ENCODE measurements at places on chromosomes 12 and 14.

GRCh38 chr12:1273051-1273450 is 282.0 kb downstream of the ERC1 start:
- no peak for DNase-seq

DNA sequence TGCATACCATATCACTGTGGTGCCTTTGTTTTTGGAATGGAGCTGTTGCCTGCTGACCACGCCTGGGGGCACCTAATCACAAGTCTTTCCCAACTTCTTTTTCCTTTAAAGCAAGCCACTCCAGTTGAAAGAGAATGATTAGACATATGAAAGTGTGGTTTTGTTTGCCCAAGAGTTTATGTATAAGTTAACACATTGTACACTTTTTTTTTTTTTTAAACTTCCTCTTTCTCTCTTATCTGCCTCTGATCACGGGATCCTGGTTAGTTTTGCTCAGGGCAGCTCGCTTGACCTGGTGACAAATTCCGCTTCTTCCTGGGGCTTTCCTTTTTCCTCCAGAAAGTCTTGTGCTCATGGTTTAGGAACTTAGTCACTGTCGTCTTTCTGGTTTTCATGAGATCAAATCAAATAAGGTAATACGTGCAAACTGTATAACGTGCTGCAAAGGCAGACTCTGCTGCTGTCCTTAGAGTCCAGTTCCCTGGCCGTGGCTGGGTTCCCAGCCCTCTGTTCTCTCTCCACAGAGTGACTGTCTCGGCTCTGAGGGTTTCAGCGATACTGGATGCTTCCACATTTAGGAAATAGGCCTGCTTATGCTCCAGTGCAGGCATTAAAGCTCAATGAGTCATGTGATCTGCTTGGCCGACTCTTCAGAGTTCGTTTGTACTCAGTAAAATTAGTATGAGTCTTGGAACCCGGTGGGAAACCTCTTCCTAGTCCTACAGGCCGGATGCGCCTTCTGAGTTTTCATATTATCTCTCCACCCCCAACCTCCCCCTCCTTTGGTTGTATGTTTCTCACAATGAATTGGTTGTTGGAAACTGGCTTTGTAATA is 15.2 kb downstream of the RASSF3 start:
- no peak for DNase-seq

- DNase-seq = no peak
Observed at GRCh38 chr14:72097173-72097783, 165.0 kb downstream of the RGS6 start.

GRCh38 chr12:7361265-7361664 is 57.4 kb downstream of the ACSM4 start:
- no peak for DNase-seq

DNA sequence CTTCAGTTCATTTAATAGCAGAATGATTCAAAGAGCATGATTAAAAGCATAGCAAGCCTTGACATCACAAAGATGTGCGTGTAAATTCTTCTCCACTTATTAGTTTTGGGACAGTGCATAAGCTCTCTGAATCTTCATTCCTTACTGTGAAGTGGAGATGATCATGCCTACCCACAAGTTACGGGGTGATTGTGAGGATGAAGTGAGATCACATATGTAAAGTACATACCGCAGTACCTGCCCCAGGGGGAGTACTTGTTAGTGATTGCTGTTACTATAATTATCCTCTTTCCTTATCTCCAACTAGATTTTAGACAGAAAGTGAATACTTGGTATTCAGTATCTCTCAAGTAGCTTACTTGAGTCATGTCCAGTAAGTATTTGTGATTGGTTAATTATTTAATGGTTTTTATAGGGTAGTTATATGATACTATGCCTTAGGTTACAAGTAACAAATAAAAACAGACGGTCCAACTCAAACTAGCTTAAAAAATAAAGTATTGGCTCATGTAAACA is 6.0 kb downstream of the RAD9B start:
- DNase-seq = no peak

DNA sequence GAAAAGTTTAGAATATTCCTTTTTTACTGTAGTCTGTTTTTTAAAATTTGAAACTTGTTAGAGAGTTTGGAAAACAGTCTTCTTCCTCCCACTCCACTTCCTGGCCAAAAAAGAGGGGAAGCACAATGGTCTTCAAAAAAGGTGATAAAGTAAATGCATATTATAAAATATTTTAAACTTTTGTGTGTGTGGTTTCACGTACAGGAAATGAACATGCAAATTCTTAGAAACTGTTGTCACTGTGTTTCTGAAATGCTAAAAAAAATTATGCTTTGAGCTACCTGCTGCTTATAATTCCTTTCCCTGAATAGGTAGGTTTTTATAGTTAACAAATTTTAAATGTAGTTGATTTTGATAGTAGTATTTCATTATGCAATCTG is 2.9 kb downstream of the FGFR1OP2 start:
- no peak for DNase-seq

DNA sequence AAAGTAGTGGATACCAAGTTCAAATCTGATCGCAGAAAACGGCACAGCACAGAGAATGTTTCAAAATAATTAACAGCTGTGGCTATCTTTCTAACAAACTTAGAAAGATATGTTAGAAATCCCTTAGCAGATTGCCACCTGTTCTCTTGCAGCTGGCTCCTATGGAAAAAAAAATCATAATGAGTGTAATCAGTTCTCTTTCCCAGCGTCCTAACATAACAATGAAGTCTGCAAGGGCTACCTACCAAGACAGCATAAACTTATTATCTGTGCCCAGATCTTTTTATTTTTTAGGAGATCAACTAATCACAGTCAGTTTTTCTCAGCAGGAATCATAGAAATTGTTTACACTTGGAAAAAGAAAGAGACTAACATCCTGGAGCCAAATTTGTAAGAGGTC is 358.6 kb upstream of the FOXG1 start:
- DNase-seq = no peak

DNA sequence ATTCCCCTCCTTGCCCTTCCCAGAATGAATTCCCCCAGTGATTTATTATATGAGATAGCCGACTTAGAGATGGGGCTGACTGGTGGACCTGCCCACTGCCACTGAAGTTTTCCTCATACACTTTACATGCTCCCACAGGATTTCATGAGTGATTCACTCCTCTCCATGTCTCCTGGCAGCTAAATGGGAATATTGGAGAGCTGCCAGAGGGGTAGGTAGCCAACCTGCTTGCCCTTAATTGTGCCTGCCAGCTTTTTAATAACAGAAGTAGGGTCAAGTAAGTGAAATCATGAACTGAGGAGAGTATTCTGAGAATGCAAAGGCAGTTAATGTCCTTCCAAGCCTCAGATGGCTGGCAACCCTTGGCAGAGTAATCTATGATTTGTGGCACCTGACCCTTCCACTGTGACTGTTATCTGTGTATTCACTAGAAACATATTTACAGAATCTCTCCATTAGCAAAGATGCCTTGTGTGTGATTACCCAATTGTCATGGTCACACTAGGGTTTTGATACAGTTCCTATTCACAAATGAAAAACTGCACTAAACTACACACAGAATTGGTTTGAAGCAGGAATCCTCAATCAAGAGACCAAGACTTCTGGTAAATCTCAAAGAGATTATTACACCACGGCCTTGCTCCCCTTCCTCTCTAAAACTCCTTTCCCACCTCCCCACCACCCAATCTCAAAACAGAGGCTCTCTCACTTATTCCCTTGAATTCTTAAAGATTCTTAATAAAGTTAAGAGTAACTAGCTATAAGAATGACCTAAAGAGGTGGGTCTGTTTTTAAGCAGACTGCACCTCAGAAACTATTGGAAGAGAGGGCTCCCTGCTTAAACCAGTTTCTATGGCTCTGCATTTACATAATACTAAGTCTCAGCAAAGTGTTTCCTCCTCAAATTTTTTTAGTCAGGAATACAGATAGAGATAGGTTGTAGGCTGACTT is 17.2 kb downstream of the NKX2-1 start:
- DNase-seq = no peak

DNA sequence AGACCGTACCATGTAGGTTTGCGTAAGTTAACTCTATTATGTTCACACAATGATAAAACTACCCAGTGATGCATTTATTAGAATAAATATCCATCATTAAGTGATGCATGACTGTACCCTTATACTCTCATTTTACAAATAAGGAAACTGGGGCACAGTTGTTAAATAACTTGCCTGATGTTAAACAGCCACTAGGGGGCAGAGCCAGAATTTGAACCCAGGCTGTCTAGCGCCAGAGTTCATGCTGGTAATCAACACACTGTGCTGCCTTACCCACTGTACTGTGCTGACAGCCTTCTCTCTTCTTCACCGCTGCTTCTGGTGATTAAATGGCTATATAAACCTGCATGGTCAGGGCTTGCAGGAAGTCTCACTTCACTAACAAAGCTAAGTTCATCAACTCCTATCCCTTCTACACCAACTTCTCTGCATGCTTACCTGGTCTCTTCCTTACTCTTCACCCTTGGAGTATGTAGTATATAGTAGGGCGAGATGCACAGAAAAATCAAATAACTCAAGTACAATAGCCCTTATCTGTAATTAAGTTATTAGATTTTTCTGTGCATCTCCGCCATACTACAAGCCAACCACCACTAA is 43.6 kb upstream of the APPL2 start:
- DNase-seq = peak; percentile 10

GRCh38 chr12:79959484-79959883 is 24.6 kb upstream of the PPP1R12A start:
- DNase-seq = no peak

- no peak for DNase-seq
Observed at GRCh38 chr12:97597031-97597751, 134.6 kb downstream of the RMST start.

GRCh38 chr14:68306934-68307789 is 485.7 kb downstream of the ZFP36L1 start:
- DNase-seq = no peak

- DNase-seq = no peak
Observed at GRCh38 chr12:124392271-124392666, 97.4 kb downstream of the RFLNA start.

DNA sequence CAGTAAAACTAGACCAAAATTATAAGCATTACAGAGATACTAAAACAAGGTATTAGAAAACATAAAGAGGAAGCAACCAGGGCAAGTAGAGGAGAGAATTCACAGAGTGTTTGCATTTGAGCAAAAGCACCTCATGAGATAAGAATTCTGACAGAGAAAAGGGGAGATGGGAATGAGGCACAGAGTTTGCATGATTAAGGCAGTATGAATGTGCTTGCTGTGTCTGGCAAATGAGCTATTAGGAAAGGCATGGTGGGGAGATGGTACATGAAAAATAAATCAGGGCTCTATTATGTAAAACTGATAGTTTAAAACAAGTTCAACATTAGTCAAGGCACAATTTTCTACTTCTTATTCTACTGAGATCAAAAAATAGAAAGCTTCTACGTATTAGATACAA is 23.1 kb downstream of the GARIN6 start:
- DNase-seq = no peak

- no peak for DNase-seq
Observed at GRCh38 chr12:24363177-24363754, 413.8 kb upstream of the SOX5 start.
